ENCODE measurements at places on chromosomes 4 and X.

GRCh38 chr4:120557372-120557771 lies 365.2 kb downstream of the PRDM5 start:
- DNase-seq: no peak

DNA sequence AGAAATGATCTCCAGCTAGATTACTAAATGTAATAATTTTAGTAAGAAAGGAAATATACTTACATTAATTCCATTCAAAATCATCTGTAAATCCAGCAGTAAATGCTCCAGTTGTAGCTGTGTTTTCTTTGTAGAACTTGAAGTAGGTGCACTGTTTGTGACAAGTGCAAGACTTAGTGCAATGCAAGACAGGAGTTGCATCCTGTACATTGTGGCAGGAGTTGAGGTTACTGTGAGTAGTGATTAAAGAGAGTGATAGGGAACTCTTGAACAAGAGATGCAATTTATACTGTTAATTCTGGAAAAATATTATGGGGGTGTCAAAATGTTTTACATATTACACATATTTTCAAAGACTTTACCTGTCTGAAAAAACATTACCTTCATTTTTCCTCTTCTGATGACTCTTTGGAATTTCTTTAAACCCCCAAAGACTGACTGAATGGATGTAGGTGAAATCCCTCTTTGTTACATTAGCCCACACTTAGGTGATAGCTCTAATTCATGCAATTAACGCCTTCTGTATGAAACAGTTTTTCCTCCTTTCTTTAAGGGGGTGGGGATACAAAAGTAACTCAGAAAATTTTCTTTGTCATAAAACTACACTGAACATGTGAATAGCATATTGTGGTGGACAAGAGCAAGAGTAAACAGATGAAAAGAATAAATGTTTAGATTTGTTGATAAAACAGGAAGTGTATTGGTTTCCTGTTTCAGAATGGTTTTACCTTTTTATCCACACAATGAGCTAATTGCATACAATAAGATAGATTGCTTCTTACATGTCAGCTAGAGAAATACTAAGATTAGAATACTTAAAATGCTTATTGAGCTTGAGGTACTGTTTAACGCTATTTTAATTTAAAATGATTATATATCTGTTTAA lies at the start of gene IL2:
Gene IL2 (minus strand): TSS at position 495 of the 886 bp plus-strand sequence. CDS start 285 bp downstream, at position 210.
- no peak for DNase-seq

DNA sequence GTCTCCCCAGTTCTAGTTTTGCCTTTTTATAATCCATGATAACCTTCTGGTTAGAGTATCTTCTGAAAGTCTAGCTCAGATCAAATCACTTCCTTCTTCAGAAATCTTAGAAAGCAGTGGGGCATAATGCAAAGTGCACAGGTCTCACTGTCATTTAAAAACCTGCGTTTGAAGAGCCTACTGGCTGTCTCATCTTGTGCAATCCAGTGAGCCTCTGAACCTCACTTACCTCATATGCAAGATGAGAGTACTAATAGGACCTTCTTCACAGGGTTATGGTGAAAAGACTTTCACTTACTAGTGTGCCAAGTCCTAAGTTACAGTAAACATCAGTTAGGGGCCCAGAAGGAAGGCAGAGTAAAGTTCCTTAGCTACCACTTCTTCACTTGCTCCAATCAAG lies 131.4 kb downstream of the ENOX2 start:
- no peak for DNase-seq

- no peak for DNase-seq
Observed at GRCh38 chr4:1359144-1359501, 12.1 kb downstream of the UVSSA start.

- no peak for DNase-seq
Observed at GRCh38 chrX:135416546-135416945, 5.2 kb upstream of the SMIM10L2A start.

- DNase-seq: no peak
Observed at GRCh38 chrX:1150569-1151347, 61.7 kb downstream of the CRLF2 start.

DNA sequence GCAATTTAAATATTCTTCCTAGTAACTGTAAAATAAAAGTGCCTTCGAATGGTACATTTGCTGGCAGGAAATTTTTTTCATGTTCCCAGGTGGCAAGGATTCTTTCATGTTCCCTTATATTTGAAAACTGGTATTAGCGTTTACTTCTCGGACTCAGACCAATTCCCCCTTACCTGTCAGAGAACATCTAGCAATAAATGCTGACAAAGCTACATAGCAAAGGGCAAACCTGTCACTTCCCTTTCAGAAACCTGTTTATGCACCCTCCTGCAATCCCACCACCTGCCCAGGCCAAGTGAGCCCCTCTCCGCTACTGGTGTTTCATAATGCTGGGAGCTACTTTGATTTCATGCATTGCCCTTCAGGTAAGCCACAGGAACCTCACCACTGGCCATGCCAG lies 98.2 kb downstream of the HPRT1 start:
- DNase-seq: no peak

GRCh38 chr4:85808864-85809263 lies 333.9 kb downstream of the ARHGAP24 start:
- no peak for DNase-seq

DNA sequence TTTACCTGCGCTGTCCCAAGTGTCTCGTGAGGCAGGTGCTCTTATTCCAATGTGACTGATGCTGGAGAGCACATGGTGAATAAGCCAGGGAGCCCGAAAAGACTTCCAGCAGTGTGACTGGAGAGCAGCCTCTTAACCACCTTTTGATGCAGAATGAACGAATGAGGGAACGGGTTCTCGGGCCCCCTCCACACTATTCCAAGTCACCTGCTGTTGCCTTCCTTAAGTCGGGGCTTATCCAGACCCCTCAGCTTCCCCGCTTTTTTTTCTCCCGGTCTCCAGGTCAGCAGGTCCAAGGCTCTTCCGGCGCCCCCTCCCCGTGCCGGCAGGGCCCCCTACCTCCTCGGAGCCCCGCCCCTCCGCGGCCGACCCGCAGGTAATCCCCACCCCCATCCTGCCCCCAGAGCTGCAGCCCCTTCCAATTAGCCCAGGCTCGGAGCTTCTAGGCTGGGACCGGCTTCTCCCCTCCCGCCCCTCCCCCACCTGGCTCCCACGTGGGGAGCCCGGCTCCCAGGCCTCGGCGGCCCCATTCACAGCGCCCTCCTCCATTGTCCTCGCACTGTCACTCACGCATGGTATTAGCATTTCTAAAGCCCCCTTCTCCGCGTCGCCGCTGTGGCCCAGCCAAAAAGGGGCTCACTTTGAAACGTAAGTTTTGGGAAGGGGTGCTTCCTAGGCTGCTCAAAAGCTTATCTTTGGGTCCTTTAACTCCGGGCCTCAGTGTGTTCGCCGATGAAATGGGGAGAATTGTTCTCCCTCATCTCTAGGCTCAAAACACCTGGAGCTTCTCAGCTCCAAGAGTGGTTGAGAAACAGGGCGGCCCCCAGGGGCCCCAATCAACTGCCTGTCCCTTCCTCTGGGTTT lies 56.2 kb upstream of the PJA1 start:
- no peak for DNase-seq

DNA sequence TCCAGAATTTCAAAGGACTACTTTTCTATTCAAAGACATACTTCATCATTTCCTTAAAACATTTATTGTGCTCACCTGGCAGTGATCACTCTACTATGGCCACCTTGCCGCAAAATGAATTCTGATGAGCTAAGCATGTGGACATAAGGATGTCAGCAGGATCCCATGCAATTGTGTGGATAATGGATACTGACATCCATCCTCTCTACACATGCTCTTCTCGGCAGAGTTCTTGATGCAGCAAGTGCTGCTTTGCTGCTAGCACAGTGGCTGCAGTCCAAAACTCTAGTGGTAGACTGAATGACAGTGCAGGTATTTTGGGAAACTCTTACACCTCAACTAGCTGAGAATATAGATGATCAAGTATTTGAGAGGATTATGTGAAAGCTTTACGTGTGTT lies 168.0 kb downstream of the BANK1 start:
- no peak for DNase-seq

GRCh38 chr4:30386266-30386895 lies 333.8 kb upstream of the PCDH7 start:
- no peak for DNase-seq

- no peak for DNase-seq
Observed at GRCh38 chr4:4969298-4969697, 50.0 kb downstream of the CYTL1 start.

DNA sequence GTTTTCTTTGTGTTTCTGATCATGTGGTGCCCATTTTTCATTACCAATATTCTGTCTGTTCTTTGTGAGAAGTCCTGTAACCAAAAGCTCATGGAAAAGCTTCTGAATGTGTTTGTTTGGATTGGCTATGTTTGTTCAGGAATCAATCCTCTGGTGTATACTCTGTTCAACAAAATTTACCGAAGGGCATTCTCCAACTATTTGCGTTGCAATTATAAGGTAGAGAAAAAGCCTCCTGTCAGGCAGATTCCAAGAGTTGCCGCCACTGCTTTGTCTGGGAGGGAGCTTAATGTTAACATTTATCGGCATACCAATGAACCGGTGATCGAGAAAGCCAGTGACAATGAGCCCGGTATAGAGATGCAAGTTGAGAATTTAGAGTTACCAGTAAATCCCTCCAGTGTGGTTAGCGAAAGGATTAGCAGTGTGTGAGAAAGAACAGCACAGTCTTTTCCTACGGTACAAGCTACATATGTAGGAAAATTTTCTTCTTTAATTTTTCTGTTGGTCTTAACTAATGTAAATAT lies 110.4 kb downstream of the IL13RA2 start:
- DNase-seq: no peak

DNA sequence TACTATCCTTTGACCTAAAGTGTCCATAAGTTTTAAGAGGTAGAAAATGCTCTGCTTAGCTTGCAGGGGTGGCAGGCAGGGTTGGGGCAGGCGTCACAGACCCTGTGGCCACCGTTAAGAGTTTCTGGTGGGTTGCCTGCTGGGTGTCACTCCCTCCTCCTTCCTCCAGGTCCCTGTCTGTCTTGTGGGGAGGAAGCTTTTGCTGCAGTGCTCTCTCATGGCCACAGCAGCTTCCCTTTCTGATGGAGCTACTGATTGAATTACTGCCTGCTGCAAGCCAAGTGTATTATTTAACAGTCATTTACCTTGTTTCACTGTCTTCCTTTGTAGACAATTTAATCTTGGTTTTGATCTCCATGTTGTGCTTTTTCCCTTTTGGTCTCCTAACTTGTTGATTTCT lies 384.6 kb downstream of the IDS start:
- no peak for DNase-seq

GRCh38 chrX:153725039-153725831 lies 579 bp downstream of the ABCD1 start:
- DNase-seq: no peak

- DNase-seq: no peak
Observed at GRCh38 chrX:71450433-71451106, 82.3 kb upstream of the OGT start.

- DNase-seq: no peak
Observed at GRCh38 chrX:38692961-38693360, 108.3 kb upstream of the MID1IP1 start.

DNA sequence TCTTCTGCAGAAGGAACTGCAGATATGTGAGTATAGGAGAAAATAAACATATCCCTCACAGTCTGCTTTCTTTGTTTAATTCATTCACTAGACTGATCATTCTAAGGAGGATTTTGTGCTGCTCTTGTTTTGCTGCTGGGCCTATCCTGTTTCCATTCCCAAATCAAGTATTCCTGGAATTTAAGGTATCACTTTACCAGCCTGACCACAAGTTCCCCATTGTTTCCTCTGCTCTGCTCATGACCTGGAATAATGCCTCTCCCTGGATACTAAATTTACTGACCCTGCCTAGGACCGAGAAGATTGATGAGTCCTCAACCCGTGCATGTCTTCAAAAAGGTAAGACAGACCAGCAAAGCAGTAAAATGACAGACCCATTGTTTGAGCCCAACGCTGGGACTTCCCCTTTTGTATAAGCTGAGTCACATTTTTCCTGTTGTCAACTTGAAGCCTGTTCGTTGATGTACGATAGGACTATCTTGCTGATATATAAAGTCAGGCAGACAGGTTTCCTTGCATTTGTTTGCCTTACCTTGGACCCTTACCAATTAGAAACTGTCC lies 85.5 kb upstream of the TET2 start:
- DNase-seq: no peak

- no peak for DNase-seq
Observed at GRCh38 chr4:108922191-108922590, 159.3 kb upstream of the ETNPPL start.

GRCh38 chr4:2823671-2824328 lies 19.8 kb upstream of the ADD1 start:
- no peak for DNase-seq

DNA sequence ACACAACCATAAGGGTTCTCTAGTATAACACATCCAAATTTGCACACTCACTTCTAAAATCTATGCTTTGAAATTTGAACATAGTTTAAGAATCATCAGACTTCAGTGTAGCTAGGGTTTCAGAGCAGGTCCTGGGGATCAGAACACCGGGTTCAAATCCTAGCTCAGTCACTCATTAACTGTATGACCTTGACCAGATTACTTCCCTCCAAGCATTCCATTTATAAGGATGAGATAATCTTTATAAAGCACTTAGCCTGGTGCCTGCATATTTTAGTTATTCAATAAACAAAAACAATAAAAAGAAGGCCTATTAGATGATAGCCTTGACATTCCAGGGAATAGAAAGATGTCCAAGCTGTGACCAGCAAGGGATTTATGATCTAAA lies 4.8 kb upstream of the STBD1 start:
- no peak for DNase-seq

Measured in activated CD8-positive, alpha-beta memory T cell treated with anti-CD3 and anti-CD28 coated beads for 4 hours (primary cell).